Karpas-422 (cell line): ENCODE measurements at places on chromosomes 5 and 9. TPM values are rescaled to one million over a fixed set of nuclear protein-coding genes. Genes with fewer than 3 reads are reported as not detected.

JAK2 gene
- 7.0 and 9.6 TPM in 2 replicates for total RNA-seq

TBC1D9B gene
- 66.0 and 106 TPM in 2 replicates for total RNA-seq

ADGRD2 gene
- not detected in 2 replicates for total RNA-seq

TXNDC15 gene
- total RNA-seq: 52.2 and 90.3 TPM in 2 replicates

GABRA6 gene
- total RNA-seq: not detected in 2 replicates

SLC44A1 gene
- 3.2 and 3.7 TPM in 2 replicates for total RNA-seq

DBH gene
- not detected in 2 replicates for total RNA-seq

GABRA1 gene
- total RNA-seq: not detected in 2 replicates

PTTG1 gene
- 137 and 234 TPM in 2 replicates for total RNA-seq

CDC25C gene
- 6.1 and 11.1 TPM in 2 replicates for total RNA-seq

DNA sequence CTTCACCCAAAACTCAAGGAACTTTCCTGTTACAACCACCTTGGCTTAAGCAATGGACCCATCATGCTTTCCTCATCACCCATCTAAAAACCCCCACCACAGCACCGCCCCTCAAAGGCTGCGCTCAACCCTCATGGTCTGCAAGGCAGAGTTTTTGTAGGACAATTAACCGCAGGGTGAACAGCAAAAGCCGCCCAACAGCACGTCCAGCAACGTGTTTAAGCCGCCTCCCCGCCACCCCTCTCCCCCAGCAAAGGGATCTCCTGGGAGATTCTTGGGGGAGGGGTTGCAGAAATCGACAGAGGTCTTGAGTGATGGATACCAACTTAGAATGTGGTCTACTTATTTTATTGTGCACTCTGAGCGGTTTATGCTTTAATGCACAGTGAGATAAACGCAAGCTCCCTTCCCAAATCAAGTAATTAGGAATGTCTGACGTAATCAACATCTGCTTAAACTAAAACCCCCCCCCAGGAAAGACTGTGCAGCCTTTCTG, 1.9 kb downstream of the ROR2 start:
- no peak for DNase-seq

DNA sequence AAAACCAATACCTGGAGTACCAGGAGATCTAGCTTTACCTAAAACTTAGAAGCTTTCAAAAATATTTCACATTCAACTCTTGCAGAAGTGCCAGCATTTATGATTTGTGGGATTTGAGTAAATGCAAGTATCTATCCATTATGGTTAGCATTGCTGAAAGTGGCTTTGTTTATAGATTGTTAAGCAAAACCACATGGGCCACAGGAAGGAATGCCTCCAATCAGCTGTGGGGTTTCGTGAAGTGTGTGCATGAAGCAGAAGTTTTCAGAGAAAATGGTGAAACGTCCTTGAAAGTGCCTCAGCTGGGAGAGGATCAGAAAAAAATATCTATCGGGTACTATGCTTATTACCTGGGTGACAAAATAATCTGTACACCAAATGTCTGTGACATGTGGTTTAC, 4.2 kb downstream of the LECT2 start:
- DNase-seq: no peak

DNA sequence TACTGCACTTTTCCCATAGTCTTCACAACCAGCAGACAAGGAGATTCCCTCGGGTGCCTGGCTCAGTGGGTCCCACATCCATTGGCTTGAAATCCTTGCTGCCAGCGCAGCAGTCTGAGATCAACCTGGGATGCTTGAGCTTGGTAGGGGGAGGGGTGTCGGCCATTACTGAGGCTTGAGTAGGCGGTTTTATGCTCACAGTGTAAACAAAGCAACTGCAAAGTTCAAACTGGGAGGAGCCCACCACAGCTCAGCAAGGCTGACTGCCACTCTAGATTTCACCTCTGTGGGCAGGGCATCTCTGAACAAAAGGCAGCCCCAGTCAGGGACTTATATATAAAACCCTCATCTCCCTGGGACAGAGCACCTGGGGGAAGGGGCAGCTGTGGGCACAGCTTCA, 512.3 kb upstream of the MPDZ start:
- no peak for DNase-seq

- no peak for DNase-seq
Measured at GRCh38 chr5:16067415-16067814, 112.2 kb downstream of the MARCHF11 start.

GRCh38 chr9:61669352-61669751, 479.5 kb downstream of the SPATA31A7 start:
- DNase-seq: no peak

GRCh38 chr5:14146725-14147124, 3.6 kb downstream of the TRIO start:
- DNase-seq: no peak

DNA sequence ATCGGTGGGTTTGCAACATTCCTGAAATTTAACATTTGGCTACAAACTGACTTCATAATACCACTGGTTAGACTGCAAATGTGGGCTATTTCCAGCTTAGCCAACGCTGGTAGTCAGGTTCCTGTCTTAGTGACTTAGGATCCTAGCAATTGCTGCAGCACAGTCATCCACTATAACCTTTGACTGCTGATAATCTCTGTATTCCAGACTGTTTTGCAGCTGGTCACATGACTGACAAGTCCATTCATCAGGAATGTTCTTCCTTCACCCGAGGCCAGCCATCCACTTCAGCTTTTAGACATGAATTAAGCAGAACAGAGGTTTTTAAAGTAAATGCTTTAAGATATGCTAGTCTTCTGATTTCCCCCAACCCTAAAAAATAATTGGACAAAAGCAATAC, 425.9 kb upstream of the MPDZ start:
- no peak for DNase-seq

DNA sequence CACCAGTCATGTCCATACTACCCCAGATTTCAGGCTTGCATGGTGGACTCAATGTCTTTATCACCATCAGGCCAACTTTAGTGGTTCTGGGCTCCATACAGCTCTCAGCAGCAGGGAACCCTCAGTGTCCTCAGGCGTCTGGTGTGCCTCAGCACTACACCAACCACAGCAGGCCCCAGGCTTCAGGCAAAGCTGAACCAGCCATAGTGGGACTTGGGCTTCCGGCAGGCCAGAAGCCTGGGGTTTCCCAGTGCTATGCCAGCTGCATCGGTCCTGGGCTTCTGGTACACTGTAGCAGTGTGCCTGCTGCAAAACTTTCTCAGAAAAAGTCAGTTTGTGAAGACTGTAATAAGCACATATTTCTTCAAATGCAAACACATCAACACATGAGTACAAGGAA, 11.0 kb upstream of the ZDHHC21 start:
- no peak for DNase-seq

GRCh38 chr5:483434-484140, 40.6 kb downstream of the EXOC3 start:
- no peak for DNase-seq

- no peak for DNase-seq
Measured at GRCh38 chr9:90044263-90044662, 439.5 kb downstream of the GADD45G start.

DNA sequence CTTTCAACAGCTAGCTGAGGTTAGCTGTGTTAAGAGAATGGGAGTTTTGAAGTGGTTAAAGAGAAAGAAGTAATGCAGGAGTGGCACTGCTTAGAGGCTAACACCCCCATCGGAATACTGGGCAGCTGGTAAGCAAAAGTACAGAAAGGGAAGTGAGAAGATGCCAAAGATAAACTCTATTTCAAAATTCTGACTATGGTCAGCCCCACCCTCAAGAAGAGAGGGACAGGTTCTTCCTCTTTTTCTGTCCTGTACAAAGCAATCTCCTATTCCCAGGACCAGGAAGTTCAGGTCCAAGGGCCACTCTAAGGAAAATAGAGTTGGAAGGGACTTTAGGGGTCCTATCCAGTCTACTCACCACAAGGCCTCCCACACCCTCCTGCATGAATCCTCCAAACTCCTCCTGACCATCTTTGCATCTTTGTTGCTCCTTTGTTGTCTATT, 45.9 kb upstream of the JAK2 start:
- peak; percentile 45 for DNase-seq

GRCh38 chr5:123180178-123180577, 91.1 kb downstream of the PRDM6 start:
- no peak for DNase-seq

GRCh38 chr9:111035543-111036428, 2.5 kb downstream of the LPAR1 start:
- no peak for DNase-seq

GRCh38 chr5:74482990-74483389, 157.5 kb downstream of the ENC1 start:
- DNase-seq: no peak

DNA sequence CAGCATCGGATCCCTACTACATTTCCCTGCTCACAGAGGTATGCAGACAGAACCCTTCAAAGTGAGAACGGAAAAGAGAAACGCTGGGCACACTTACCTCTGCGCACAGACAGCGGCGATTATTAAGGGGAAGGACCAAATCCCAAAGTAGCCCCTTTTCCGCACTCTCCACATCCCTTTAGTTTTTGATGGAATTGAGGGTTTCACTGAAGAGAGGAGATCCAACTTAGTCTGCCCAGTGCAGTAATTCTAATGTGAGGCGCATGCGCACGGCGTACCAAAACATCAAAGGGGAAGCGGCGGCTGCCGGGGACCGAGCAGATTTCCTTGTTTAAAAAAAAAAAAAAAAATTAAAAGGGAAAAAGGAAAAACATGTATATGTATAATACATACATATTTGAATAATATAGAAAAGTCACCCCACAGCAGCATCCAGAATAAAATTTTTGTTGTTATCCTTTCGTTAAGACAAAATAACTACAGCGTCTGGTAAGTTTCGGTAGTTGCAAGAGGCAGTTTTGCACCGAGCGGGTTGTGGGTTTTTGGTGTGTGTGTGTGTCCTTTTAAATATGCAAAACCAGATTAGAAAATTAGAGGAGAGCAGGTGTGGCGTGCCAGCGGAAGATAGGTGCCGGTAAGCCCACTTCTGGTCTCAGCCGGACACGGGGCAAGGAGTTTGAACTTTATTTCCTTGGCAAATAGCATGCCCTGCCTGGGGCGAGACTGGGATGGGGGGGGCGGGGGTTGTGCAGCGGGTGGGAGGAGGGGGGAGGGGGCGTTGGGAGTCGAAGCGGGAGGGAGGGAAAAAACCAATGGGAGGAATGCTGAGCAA, at the start of gene GABRB2:
GABRB2 (minus strand) TSS at position 256 of the 832 bp plus-strand sequence; CDS start at position 174, 82 bp downstream.
- DNase-seq: no peak

DNA sequence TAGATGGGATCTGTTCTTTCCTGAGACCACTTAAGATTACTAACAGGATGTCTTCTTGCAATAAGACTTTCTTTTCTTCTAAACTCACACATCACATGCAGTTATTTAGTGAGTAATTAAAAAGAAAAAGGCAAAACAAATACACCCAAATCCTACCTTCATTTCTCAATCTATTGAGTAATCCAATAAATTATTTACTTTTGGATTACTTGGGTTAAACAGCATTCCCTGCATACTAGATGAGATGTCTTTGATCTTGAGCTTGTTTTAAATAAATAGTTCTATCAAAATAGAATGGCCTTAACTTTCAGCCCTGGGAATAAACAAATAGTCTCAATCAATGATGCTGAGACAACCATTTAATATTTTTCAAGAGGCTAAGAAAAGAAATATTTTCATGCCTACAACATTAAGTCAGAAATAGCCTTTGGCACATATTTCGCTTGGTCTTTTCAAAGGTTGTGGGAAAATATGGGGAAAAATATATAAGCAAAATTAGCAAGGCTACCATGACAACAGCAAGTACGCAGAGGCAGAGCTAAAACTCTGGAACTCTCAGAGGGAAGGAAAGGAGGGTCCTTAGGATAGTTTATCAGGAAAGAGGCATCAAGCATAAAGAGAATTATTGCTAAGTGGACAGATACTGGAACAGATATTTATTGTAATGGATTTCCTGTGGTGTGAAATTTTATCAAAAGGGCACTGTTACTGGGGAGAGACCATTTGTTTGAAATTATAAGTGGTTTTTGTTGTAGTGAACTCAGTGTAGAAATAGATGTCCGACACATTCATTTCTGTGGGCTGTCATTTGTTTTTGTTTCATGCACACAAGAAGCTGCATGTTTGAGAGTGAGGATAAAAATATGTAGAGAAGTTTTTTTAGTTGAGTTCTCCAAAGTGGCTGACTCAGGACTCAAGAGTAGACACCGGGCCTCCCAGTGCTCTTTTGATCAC, 70.2 kb upstream of the CDH6 start:
- DNase-seq: no peak

GRCh38 chr9:110472111-110472510, 107.4 kb downstream of the SVEP1 start:
- no peak for DNase-seq

DNA sequence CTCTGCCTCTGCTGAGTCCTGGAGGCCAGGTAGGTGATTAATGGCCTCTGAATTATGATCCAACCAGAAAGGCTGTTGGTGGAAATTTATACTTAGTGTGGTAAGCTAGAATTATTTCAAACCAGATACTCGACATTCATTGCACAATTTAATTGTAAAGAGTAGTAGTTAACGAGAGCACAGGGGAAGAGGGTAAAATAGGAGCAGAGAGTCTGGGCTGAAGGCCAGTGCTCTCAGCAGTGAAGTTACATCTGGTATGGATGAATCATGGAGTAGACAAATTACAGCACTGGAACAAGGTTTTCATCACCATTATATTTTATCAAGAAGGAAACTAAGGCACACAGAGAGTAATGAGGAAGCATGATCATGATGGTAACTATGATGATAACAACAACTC, 92.5 kb downstream of the TLR4 start:
- DNase-seq: no peak

GRCh38 chr5:126492939-126493338, 69.7 kb downstream of the GRAMD2B start:
- DNase-seq: no peak

DNA sequence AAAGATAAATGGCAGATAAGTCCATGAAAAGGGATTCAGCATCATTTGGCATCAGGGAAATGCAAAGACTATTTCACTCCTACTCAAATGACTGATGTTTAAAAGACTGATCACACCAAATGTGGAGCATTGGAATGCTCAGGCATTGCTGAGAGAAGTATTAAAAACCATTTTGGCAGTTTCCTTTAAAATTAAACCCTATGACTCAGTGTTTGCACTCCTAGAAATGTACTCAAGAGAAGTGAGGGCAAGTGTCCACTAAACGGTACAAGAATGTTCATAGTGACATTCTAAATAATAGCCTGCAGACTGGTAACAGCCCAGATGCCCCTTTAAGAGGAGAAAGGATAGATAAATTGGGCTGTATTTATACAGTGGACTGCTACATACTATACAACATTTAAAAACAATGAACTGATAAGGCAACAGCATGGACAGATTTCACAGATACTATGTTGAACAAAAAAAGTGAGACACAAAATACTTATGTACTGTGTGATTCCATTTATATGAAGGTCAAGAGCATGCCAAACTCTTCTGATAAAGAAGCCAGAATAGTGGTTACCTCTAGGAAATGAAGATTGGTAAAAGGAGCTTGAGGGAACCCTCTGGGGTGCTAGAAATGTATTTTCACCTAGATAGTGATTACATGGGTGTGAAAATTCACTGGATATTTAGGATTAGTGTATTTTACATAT, 24.6 kb downstream of the APC start:
- DNase-seq: no peak
